Stomach (tissue), 19 donors: ENCODE measurements at places on chromosomes 3 and 15.

- DNase-seq = no peak
Measured at GRCh38 chr15:68186671-68187397, 18.3 kb downstream of the CALML4 start.

- no peak for DNase-seq
Measured at GRCh38 chr3:17340693-17341092, 401.7 kb downstream of the TBC1D5 start.

- no peak for DNase-seq
Measured at GRCh38 chr15:76380249-76380648, 43.7 kb downstream of the ISL2 start.

DNA sequence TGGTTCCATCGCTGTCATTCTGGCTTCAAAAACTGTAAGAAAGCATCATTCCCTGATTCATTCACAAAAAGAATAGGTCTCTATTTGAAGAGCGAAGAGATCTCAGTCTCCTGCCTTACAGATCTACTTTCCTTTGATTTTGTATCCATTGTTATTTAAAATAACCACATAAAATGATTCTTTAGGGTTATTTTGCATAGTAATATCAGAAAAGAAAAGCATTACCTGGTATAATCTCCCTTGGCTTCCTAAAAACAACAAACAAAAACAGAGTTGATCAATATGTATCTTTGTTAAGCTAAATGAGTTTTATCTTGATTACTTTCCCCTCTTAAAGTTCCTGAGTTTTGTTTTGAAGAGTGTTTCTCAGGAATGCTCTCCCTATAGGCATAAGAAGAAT lies 126.6 kb upstream of the LMOD3 start:
- no peak for DNase-seq

GRCh38 chr3:98433764-98434163 lies 29.2 kb upstream of the OR5K1 start:
- no peak for DNase-seq

- DNase-seq = no peak
Measured at GRCh38 chr3:42690766-42691680, 5.7 kb downstream of the KLHL40 start.

DNA sequence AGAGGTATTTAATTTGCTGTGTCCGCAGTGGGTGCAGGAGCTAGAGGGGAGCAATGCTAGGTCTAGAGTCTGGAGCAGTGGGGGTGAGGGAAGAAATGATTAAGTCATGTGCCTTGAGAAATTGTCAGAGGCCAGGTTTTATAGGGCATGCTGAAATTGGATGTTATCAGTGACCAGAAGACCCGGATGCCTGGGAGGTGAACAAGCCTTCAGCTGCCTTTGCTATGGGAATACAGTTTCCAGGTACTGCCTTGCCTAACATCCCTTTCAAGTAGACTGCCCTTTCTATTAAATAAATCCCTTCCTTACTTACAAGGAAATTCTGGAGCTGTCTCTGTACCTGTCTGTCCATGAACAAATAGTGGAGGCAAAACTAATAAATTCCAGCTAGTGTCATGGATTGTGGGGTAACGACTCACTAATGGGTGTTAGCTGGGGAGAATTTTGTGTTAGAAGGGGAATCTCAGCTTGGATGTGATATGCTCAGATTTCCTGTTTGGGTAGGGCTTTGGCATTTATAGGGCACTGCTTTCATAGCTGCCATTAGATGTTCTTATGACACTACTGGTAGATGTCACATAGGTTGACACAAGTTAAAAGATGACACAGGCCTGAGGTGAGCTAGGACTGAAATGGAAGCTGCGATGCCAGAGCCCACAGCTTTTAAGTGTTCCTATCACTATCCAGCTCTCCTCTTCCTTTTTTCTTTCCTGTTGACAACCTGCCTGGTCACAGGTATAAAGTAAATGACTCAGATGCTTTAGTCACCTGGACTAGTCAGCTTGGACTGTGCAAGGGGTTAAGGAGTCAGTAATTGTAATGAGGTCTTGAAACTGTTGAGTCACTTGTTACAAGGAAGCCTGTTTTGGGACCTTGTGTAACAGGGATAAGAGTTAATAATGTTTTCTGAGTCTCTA lies 21.3 kb downstream of the CHD2 start:
- DNase-seq = no peak
